T follicular helper cell (primary cell): ENCODE measurements at places on chromosomes 2 and 18.

- no peak for DNase-seq
Observed at GRCh38 chr2:102239344-102239743, 52.5 kb downstream of the IL1RL2 start.

DNA sequence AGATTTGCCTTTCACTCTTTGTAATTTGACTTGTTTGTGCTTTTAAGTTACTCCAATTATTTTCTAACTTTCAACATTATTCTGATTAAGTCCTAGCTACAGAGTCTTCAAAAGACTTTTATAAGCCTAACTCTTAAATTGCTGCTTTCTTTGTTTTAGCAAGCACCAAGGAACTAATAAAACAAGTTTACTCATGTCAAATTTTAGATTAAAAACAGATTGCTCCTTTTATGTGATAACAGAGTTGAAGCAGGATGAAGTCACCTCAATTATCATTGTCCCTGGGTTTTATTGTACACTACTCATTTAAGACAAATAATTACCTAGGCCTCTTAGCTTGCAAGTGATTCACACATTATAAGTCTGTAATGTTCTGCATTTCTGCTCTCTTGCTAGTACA is 678.4 kb downstream of the ERBB4 start:
- no peak for DNase-seq

GRCh38 chr2:58055033-58055786 is 8.6 kb downstream of the VRK2 start:
- no peak for DNase-seq

- no peak for DNase-seq
Observed at GRCh38 chr2:183458460-183458859, 334.2 kb downstream of the NUP35 start.

- no peak for DNase-seq
Observed at GRCh38 chr18:48724939-48725338, 186.1 kb downstream of the CTIF start.

DNA sequence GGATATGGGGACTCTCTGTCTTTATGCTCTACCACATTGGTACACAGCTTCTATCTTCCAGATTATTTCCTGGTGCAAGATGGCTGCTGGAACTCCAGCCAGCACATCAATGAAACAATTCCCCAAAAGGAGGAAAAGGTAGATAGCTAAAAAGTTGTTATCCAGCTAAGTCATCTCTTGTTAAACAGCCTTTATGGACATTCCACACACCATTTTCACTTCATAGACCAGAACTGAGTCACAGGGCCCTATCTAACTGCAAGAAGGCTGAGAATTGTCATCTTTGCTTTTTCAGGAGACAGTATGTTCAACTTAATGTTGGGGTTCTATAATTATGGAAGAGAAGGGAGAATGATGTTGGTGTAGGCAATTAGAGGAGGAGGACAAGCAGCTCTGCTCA is 133.3 kb upstream of the NOSTRIN start:
- no peak for DNase-seq

GRCh38 chr2:181627545-181627944 is 29.4 kb downstream of the CERKL start:
- no peak for DNase-seq

GRCh38 chr18:48814490-48815178 is 136.1 kb downstream of the SMAD7 start:
- DNase-seq: no peak

DNA sequence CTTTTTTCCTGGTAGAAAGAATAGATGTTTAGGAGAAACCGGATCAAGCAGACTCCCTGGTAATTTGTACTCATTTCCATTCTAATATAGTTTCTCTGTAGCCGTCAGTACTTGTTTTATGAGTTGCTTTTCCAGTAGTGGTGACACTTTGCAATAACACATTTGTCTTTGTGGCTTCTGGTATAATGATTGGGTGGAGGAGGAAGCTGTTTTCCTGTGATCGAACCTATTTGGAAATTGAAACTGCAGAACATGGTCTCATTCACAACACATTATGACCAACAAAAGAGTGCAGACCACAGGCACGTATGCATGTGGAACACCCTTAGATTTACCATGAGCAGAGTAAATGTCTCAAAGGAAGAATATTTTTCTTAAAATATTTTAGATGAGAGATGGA is 7.6 kb upstream of the SERPINB12 start:
- DNase-seq: no peak

DNA sequence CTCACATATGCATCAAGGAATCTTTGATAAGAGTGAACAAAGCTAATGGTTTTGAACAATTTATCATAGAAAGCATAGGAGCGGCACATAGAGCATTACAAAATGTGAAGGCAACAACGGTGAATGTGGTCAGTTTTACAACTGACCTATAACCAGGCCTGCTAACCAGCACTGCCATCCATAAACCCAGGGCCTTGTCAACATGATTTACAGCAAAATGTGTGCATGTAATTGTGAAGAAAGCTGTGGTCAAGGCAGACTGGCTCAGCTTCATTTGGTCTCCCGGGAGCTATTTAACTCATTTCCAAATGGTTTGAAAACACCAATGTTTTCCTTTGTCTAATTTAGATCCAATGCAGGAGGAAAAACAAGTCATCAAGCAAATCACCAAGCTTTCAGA is 119.8 kb downstream of the DHRS9 start:
- DNase-seq: no peak

- DNase-seq: no peak
Observed at GRCh38 chr2:226581661-226582060, 218.0 kb downstream of the IRS1 start.

DNA sequence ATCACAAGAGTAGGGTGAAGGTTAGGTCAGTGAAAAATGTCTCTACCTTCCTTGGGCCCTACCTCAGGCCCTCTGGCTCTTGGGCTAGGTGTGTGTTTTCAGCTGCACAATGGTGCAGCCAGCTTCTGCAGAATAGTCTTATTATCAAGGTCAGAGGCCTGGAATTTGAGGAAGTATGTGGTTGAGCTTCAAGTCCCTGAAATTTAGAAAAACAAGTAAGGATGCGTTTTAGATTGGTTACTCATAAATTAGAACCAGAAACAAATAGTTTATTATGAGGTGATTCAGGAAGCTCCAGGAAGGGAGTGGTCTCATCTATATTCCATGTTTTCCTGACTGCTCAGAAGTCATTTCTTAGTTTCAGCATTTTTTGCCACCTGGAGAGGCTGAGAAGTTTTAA is 204.2 kb upstream of the CELF4 start:
- DNase-seq: no peak

DNA sequence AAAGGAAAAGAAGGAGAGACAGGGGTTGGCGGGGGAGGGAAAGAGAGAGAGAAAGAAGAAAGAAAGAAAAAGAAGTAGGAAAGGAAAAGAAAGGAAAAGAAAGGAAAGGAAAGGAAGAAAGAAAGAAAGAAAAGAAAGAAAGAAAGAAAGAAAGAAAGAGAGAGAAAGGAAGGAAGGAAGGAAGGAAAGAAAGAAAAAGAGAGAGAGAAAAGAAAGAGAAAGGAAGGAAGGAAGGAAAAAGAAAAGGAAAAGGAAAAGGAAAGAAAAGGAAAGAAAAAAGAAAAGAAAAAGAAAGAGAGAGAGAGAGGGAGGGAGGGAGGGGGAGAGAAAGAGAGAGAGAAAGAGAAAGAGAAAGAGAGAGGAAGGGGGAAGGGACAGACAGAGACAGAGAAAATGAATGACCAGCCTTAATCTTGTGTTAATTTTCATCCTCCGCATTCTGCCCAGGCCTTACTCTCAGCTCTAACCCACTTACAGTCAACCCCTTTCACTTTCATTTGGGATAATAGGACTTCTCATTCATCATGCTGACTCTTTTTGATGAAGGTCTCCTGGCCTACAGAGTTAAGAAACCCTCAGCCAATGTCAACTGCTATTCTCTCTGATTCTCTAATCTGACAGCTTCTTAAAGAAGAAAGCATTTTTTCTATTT is 207.3 kb downstream of the SUCLG1 start:
- no peak for DNase-seq

DNA sequence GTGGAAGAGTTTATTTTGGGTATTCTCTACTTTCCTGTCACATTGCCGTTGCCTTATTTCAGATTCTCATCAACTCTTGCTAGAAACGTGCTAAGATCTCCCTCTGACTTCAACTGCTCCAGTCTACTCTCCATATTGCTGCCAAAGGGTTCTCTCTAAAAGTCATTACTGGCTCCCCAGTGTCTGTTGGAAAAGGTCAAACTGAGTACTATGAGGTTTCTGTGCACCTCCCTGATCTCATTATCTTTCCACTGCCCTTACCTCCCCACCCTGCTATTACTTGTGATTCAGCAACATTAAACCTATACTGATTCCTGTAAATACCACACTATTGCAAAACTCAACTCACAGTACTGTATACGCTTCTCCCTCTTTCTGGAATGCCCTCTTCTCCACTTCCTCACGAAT is 1.9 kb upstream of the KRCC1 start:
- DNase-seq: no peak

DNA sequence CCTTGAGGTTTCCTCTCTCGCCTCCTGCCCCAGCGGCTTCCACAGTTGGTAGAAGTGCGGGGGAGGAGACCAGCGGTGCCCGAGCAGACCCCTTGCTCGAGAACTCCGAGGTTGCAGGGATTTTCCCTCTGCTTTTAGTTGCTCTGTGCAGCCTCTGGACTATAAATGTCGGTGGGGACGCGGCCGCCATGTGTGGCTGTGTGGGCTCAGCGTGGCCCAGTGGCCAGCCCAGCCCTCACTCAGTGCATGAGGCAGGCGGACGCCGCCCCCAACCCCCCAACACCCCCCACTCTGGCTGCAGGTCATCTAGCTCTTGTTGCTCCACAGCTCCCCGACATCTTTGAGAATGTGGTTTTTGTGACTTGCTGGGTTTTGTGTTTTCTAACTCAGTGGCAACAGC is 15.3 kb upstream of the D2HGDH start:
- no peak for DNase-seq

GRCh38 chr2:9767656-9768281 is 75.5 kb upstream of the TAF1B start:
- DNase-seq: no peak

- no peak for DNase-seq
Observed at GRCh38 chr2:104430359-104430740, 423.6 kb upstream of the POU3F3 start.

DNA sequence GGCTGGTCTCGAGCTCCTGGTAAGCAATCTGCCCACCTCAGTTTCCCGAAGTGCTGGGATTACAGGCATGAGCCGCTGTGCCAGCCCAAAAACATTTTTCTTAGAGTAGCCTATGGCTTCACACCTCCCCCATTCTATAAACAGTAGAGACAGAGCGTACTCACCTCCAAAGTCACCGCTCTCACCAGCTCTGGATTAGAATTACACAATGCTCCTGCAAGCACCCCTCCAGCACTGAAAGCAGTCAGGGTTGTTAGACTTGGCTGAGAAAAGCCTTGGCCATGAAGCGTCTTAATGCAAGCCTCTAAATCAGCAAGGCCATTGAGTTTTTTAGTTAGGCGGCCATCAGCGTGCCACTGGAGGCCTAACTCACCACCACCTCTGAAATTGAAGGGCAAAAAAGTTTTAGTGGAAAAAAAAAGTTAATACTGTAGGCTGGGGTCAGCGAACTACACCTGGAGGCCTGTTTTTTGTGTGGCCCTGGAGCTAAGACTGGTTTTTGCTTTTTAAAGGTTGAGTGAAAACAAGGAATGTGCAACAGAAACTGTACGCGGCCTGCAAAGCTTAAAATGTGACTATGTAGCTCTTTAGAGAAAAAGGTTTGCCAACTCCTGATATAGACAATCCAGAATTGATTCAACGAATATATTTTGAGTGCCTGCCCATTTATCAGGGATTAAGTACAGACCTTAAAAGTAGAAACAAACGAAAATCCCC is 34.6 kb downstream of the PREPL start:
- DNase-seq: no peak

DNA sequence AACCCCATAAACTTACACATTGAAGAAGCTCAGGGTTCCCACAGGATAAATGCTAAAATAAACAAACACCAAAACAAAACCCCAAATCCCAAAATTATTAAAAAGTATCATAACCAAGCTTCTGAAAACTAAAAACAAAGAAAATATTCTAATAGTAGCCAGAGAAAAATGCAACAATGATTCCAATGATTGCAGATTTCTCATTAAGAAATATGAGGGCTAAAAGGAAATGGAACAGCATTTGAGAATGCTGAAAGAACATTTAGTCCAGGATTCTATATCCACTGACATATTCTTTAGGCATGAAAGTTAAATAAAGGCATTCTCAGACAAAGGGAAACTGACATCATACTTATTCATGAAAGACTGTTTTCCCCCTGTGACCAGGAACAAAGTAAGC is 212.4 kb downstream of the SLC4A10 start:
- DNase-seq: no peak

- no peak for DNase-seq
Observed at GRCh38 chr2:113127646-113128570, 510 bp downstream of the IL1RN start.
